Dermis lymphatic vessel endothelial cell (primary cell): ENCODE measurements at places on chromosomes 6 and 20. TPM values are rescaled to one million over a fixed set of nuclear protein-coding genes. Genes with fewer than 3 reads are reported as not detected.

The STK4 gene
- 14.6 and 20.5 TPM in 2 replicates for total RNA-seq

The MTCH1 gene
- total RNA-seq, result 179 and 227 TPM in 2 replicates

The SCGN gene
- not detected in 2 replicates for total RNA-seq

The MUC21 gene
- not detected in 2 replicates for total RNA-seq

The HLA-DRB5 gene
- not detected in 2 replicates for total RNA-seq

The MUC22 gene
- total RNA-seq, result not detected in 2 replicates

The MOG gene
- not detected in 2 replicates for total RNA-seq

The KIFC1 gene
- 3.1 and 3.8 TPM in 2 replicates for total RNA-seq

The KCNK17 gene
- 0.09 TPM in 1 of 2 replicates, not detected in the other for total RNA-seq

The HCRTR2 gene
- not detected in 2 replicates for total RNA-seq

The DNPH1 gene
- 44.8 and 59.2 TPM in 2 replicates for total RNA-seq

The HLA-DQA1 gene
- not detected in 2 replicates for total RNA-seq
